Cortex of kidney (tissue), 1 donor: ENCODE measurements at places on chromosomes 13 and 19.

GRCh38 chr13:25253702-25254101 lies 33.6 kb downstream of the MTMR6 start:
- no peak for DNase-seq

- no peak for DNase-seq
Measured at GRCh38 chr13:26562512-26562890, 5.0 kb downstream of the WASF3 start.

DNA sequence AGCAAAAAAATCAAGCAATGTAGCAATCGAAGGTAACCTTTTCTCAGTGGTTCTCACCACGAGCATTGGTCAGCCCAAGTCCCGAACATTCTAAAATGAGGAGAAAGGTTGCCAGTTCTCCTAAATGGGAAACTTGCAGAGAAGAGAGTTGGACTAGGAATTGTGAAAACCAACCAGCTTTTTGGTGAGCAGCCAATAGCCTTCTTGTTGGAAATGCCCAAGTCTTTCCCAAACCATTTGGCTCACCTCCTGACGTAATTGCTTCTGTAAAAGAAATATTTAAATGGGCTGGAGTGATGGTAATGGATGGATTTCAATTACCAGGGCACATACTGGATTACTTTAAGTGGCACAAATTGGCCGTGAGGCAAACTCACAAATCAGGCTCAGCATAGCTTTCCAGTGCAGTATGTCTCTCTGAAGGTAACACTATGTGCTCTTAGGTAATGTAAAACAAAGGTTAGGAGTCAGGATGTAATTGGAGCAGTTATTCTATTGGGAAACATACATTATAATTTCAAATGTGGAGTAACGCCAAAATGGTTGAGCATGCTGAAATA lies 423.2 kb downstream of the KLF5 start:
- DNase-seq = no peak

GRCh38 chr13:40172149-40172591 lies 494.3 kb downstream of the FOXO1 start:
- no peak for DNase-seq

DNA sequence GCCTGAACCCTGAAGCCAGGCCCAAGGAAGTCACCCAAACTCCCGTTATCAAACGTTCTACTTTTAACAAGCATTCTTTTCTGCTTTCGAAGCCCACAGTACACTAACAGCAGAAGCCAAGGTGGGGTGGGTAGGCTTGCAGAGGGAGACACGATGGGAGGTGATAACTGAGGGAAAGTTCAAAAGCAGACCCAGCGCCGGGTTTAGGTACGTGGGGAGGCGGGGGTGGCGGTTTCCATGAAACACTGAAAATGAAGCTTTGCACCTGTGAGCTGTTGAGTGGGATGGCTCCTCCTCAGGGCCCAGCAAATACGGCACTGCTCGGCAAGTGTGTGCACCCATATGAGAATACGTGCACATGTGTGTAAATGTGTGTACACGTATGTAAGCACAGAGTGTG lies 49.8 kb downstream of the KLF2 start:
- DNase-seq = no peak

DNA sequence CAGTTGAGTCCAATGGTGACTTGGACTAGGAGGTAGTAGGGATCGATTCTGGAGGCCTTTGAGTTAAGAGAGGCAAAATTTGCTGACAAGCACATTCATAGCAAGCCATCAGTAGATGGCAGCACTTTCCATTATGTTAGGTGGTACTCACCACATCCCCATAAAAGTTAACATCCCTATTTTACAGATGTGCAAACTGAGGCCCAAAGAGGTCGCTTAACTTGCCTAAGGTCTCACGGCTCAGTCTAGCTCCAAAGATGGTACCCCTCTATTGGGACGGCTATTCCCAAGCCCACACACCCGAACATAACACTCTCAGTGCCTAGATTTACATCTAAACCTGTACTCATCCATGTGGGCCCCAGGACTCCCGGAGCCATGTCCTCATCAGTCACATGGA lies 21.5 kb upstream of the FOSB start:
- DNase-seq = no peak

DNA sequence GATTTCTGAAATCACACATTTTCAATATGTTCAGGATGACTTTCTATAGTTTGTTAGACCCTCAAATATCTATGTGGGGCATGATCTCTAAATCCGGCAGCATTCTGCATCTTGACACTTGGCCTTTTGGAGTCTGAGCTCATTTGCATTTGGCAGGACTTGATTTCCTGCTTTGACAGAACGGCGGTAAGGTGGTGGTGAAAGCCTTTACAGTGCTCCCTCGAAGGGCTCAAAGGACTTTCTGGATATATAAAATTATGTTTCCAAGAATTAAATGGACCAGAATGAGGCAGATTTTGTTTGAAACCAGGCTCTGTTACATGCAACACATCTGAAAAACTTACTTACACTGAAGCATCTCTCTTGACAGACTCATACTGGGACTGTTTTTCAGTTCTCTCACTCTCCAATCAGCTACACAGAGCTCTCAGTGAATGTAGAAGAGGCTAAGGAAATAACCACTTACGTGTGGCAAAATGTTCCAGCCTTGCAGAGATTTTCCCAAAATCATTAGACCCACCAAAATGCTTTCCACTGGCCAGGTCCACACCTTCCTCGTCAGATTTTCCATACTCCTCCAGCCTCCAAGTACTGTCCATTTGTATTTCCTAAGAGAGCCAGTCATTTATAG lies 207.2 kb downstream of the SPRY2 start:
- DNase-seq = no peak

GRCh38 chr19:49534632-49535385 lies 7.0 kb downstream of the RCN3 start:
- no peak for DNase-seq

DNA sequence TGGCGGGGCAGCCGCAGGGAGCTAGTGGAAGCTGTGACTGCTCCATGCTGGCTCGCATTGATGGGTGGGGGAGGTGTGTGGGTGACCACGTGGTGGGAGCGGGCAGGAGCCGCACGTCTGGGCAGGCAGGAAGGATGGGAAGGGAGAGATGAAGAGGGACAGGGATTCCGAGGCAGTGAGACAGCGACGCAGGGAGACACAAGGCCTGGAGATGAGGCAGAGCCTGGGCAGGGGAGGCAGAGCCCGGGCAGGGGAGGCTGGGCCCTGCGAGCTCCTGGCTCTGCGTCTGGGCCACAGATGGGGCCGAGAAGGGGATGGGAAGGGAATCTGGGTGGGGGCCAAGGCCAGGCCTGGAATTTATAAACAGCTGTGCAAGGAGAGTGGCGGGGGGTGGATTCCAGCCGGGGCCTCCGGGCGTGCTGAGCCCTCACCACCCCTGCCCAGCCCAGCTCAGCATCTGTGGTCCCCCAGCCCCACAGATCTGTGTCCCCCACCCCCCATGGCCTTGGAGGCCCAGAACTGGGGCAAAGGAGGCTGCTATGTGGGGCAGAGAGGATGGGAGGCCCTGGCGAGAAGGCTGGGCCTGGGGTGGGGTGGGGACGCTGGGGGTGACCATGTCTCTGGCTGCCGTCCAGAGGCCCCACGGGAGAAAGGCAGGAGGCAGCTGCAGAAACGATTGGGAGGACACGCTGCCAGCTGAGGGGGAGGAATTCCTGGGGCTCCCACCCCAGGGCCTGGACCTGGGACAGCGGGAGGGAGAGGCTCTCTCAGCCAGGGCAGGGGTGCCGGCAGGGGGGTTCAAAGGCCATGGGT lies 6.0 kb downstream of the EHD2 start:
- no peak for DNase-seq

DNA sequence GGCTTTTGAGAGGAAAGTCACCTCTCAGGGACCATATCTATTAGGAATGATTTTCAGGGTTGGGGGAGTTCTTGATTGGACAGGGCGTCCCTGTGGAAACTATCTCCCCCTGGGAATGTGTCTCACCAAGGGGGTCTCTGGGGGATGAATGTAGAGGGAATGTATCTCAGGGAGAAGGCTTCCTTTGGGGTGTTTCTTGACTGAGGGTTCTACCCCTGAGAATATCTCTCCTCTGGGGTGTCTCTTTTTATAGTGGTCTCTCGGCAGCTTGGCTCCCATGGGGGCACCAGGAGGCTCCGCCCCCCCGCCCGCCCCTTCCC lies 1.0 kb downstream of the RTBDN start:
- no peak for DNase-seq

GRCh38 chr13:105329359-105329758 lies 1206.1 kb downstream of the EFNB2 start:
- DNase-seq = no peak

DNA sequence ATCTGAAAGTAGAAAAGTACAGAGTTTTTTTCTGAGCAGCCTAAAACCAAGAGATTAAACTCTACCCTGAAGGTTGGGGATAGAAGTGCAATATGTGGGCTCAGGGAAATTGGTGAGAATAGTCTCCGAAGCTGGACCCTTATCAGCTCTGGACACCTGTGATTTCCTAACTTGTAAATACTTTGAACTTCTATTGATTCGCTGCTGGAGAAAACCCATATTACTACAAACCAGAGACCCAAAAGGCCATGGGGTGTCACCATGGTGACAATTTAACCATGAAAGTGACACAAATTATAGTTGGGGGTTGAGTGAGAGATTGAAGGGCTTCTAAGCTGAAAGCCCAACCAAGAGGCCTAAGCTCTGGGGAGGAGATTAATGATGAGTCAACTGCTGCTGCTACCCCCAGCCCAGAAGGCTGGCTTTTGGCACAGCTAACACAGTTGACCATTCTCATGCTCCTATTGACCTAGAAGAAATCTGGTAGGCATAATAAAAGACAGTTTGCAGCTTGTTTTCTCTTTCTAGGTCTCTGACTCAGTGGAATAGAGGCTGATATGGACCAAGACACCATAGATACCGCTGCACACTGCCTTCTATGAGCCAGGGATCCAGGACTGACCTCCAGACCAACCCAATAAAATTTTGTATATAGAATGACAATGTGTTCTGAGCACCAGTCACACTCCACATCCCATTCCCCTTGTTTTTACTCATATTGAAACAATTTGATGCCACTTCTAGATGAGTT lies 131.9 kb upstream of the FNDC3A start:
- DNase-seq = no peak

DNA sequence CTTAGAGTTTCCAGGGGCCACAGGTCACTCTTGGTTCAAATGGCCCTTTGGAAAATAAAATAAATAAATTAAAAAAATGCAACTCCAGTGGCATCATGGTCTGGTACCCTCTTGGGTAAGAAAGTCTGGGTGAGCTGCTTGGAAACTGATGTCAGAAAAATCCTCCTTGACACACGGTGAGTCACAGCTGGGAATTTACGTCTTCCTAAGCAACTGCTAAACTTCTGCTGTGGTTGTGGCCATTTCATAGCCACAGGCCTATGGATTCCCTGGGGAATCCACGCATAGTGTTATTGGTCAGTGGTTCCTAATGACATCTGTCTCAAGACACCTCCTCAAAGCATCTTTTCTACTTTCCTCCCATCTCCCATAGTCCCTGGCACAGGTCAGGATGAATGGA lies 220.8 kb downstream of the COG6 start:
- no peak for DNase-seq

DNA sequence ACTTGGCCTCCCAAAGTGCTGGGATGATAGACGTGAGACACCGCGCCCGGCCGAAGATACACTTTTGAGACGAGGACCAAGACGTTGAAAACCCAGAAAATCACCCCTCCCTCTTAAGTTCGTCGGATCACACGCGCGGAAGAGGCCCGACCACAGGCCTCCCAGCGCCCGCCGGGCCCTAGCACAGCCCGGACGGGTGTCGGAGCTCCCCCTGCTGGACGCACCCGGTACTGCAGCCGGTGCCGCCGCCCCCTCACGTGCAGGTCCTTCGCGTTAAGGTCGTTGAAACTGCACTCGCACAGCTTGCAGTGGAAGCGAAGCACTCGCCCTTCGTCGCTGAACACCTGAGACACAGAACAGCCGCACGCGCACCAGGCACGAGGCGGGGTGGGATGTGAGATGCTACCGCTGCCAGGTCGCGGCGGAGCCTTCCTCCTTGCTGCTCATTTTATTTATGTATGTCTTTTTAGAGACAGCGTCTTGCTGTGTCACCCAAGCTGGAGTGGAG lies 35.7 kb upstream of the MATK start:
- no peak for DNase-seq

DNA sequence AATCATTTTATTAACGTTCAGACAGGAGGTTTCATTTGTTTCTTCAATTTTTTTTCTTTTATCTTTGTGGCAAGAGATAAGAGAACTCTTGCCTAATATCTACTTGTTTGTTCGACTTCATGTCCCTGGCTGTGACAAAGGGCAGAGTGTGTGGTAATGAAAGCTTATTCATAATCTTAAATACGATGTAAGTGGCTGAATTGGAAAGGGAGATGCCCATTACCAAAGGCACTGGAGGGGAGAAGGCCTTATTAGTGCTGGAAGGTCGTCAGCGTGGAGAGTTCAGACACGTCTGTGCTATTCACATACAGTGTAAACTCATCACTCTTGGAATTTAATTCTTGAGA lies 54.0 kb downstream of the RFC3 start:
- no peak for DNase-seq

DNA sequence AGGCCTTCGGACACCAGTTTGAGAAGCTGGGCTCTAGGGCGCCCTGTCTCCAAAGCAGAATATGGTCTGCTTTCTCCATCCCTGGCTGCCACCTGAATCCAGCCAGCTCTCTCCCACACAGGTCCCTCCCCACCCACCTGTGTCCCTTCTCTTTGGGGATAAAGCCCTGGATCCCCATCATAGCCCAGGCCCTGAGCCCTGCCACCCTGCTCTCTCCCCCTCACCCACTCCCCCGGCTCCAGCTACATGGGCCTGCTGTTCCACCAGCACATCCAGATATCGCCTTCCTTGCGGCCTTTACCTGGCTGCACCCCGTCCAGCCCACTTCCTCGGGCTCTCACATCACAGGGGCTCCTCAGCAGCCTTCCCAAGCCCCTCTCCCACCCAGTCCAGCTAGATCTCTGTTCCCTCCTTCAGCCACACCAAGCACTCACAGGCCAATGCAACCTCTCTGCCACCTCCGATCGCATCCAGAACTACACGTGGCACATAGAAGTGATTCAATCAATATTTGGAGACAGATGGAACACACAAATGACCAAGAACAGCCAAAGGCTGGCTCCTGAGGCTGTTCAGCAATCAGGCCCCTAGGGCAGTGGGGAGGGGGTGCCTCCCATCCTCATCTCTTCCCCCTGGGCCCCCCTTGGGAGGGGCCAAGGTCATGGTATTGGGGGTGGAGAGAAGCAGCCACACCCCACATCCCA lies 7.6 kb downstream of the AKT2 start:
- DNase-seq = no peak

DNA sequence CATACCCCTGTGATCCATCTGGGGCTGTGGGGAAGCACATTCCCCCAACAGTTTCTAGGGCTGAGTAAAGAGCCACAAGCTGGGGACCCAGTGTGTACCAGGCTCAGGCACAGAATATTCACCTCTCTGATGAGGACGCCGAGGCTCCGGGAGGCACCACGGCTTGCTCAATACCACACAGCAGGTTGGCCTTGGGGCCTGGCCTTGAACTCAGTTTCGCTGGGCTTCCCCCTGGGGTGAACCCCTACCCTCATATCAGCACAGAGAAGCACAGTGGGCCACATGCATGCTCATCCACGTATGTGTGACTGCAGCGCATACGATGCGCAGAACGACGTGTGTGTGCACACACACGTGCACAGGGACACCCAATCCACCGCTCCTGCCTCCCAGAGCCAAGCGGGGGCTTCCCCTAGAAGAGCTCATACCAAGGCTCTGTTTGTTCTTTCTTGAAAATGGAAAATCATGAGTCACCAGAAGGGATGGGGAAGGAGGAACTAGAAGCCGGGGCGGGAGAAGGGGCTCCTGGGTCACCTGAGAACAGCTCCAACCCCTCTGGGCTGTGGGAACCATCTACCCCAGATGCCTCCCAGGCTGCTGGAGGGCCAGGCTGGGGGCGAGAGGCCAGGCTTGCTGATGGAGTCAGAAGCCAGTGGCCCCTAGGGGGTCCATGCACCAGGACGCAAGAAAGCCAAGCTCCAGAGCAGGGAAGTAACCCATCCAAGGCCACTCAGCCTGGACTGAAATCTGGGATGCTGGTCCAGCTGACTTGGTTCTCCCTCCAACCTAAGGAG lies 4.9 kb upstream of the PDE4C start:
- DNase-seq = no peak
